HFFc6 (cell line): ENCODE measurements at places on chromosomes 13 and 19. TPM values are rescaled to one million over a fixed set of nuclear protein-coding genes. Genes with fewer than 3 reads are reported as not detected.
A peak's percentile ranks its signal among the peaks of the same experiment; 100 is the strongest.

The FCHO1 gene
- total RNA-seq = 0.31 to 0.67 TPM (median 0.54 TPM) in 3 replicates

The ZNF98 gene
- total RNA-seq = not detected in 2 replicates

DNA sequence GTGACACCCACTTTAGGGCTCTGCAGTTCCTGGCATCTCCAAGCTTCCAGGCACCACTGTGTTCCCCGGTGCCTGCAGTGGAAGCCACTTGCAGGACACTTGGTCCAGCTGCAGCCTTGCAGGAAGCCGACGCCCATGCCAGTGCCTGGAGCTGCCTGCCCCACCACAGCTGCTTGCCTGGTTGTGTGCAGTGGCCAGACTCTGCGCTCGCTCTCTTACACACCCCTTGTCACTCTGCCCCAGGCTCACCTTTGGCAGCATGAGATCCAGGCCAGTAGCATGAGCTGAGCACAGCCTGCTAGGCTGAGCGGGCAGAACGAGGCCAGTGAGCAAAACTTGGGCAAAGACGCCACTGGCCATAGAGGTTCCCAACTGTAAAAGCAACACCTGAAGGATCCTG, 57.7 kb downstream of the SLITRK1 start:
- no peak overlapping the region for H3K27ac ChIP-seq
- no peaks in the 10 kb centered on the region for H3K27me3 ChIP-seq
- no peaks in the 10 kb centered on the region; the same call in 1 of the 2 replicates for H3K36me3 ChIP-seq
- no peak overlapping the region for H3K4me3 ChIP-seq
- DNase-seq = no peak
- peaks cover 49% of the 10 kb centered on the region for H3K4me1 ChIP-seq

The NTF4 gene
- total RNA-seq = 1.5 TPM in 1 of 2 replicates, not detected in the other

The ZNF836 gene
- 4.6 to 6.4 TPM (median 5.4 TPM) in 3 replicates for total RNA-seq

- no peaks in the 10 kb centered on the region for H3K36me3 ChIP-seq
- H3K27ac ChIP-seq = no peak overlapping the region
- no peak overlapping the region for H3K4me3 ChIP-seq
- H3K4me1 ChIP-seq = no peaks in the 10 kb centered on the region
- peaks cover 44% of the 10 kb centered on the region for H3K27me3 ChIP-seq
Observed at GRCh38 chr13:78594456-78594975, 8.8 kb downstream of the POU4F1 start.

DNA sequence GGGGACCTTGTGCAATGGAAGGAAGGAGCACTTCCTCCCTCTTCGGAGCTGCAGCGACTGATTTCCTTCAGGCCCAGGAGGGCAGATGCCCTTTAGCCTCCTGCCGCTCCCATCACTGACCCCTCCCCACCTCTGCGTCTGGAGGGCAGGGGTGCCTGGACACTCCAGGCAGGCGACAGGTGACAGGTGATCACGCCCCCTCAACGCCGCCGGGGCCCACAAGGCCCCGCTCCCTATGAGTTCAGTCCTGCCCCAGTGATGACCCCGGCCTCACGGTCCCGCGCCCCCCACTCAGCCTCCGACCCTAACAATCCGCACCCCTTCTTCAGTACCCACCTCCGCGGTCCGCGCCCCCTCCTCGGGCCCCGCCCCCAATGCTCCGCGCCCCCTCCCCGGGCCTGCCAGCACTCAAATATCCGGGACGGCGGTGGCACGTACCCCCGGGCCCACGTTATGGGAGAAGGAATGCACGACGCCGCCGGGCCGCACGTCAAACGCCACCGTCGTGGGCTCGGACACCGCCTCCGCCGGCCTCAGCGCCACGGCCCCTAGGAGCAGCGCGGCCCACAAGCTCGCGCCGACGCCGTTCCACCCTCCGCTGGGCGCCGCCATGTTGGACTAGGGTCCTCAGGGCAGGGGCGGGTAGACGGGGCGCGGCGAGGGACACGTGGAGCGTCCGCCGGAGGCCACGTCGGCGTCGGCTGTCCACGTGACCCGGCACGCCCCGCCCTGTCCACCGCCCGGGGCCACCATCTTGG, at the start of gene MYDGF:
Gene MYDGF, minus strand, starts transcription at position 620 of the 758 bp plus-strand sequence. Its CDS starts 8 bp downstream, at position 612.
- H3K36me3 ChIP-seq = peaks cover 15% of the 10 kb centered on the region
- peak within 1 kb of the TSS; percentile 95 for H3K4me3 ChIP-seq
- peak within 1 kb of the TSS; percentile 86 for H3K27ac ChIP-seq
- peak; percentile 83 for DNase-seq

The NR1H2 gene
- 67.4 to 72.3 TPM (median 72.0 TPM) in 3 replicates for total RNA-seq

The SLAIN1 gene
- total RNA-seq = 0.56 TPM in 1 of 3 replicates, not detected in the others

DNA sequence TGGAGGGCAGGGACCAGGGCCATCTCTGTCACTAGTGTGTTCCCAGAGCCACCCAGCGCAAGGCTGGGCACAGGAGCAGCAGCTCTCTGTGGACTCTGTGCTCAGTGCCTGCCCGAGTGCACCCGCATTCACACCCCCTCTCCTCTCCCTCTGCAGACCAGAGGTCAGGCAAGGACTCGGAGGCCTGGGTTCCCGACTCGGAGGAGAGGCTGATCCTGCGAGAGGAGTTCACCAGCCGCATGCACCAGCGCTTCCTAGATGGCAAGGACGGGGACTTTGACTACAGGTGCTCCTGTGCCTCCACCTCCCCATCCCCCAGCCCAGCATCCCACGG, 10.2 kb downstream of the CCDC97 start:
- H3K4me1 ChIP-seq = peaks cover 50% of the 10 kb centered on the region
- no peak overlapping the region for H3K4me3 ChIP-seq
- peaks cover 45% of the 10 kb centered on the region for H3K36me3 ChIP-seq
- no peak overlapping the region for H3K27ac ChIP-seq
- no peak for DNase-seq

DNA sequence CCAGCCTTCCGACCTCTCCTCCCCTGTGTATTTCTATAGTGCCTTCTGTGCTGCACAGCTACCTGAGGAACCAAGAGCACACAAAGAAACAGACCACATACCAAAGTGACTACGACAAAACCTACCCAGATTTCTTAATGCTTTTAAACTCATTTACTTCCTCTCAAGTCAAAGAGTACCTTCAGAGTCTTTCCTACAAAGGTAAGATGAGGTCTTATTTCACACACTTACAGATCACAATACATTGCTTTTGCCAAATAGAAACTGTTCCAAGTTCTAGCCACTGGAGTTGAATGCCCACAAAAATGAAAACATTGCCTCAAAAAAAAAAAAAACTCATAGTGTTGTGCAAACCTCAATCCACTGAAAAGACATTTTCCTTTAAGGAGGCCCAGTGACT, 36.4 kb downstream of the TEX26 start:
- H3K27me3 ChIP-seq = peaks cover 8% of the 10 kb centered on the region
- DNase-seq = no peak
- no peak overlapping the region for H3K27ac ChIP-seq
- no peaks in the 10 kb centered on the region for H3K36me3 ChIP-seq

- no peak for DNase-seq
- no peaks in the 10 kb centered on the region for H3K4me1 ChIP-seq
- H3K36me3 ChIP-seq = no peaks in the 10 kb centered on the region; the same call in 1 of the 2 replicates
- no peak overlapping the region for H3K27ac ChIP-seq
- peaks cover 1% of the 10 kb centered on the region for H3K27me3 ChIP-seq
Observed at GRCh38 chr13:61664801-61665705, 249.4 kb upstream of the PCDH20 start.

The SELENOV gene
- not detected in 3 replicates for total RNA-seq

The IGLON5 gene
- not detected in 3 replicates for total RNA-seq

- H3K4me3 ChIP-seq = peak overlapping the region; percentile 44; the same call in 1 of the 2 replicates
- no peak for DNase-seq
- no peaks in the 10 kb centered on the region for H3K27me3 ChIP-seq
- peaks cover 29% of the 10 kb centered on the region; the same call in 1 of the 2 replicates for H3K4me1 ChIP-seq
- H3K27ac ChIP-seq = peak overlapping the region; percentile 32; the same call in 1 of the 2 replicates
Observed at GRCh38 chr13:105008604-105009003, 1526.9 kb downstream of the EFNB2 start.

DNA sequence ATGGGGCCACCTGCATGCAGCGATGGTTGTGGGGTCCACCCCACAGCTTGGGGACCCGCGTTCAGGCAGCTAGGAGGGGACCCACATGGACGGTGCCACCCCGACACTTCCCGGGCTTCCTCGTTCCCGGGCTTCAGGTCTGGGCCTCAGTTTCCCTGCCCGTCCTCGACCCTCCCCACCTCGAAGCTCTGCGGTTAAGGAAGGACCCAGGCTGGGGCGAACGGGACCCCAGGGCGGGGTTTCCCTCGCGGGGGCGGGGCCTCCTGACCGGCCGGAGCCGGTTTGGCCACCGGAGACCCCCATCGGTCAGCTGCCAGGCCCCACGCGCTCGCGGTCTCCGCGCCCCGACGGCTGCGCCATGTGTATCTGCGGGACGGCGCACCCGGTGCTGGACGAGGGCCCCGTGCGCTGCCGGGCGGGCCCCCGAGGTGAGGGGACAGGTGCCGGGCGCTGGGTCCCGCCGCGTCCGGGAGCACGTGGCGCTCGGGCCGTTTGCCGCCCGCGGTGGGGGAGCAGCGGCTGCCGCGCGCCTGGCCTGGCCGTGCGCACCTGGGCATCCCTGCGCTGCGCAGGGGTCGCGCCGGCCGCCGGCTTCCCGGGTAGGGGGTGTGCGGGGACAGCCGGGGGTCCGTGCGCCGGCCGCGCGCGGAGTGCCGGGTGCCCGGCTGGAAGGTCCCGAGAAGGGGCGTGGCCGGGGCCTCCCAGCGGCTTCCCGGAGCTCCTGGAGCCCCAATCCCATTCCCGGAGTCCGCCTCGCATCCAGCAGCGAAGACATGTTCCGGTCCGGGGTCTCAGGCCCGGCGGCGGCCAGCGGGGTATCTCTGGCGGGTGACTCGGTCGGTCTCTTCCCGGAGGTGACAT, 4.2 kb downstream of the ARHGAP45 start:
- H3K4me1 ChIP-seq = peaks cover 13% of the 10 kb centered on the region
- no peaks in the 10 kb centered on the region for H3K36me3 ChIP-seq
- H3K4me3 ChIP-seq = peak overlapping the region; percentile 21
- H3K27me3 ChIP-seq = peaks cover 19% of the 10 kb centered on the region

GRCh38 chr19:58450856-58451357, 515 bp upstream of the ZNF324B start:
- H3K36me3 ChIP-seq = peaks cover 27% of the 10 kb centered on the region
- H3K4me3 ChIP-seq = peak overlapping the region; percentile 88
- no peak for DNase-seq
- peaks cover 7% of the 10 kb centered on the region for H3K27me3 ChIP-seq
- peak overlapping the region; percentile 48; the same call in 1 of the 2 replicates for H3K27ac ChIP-seq

The DIRAS1 gene
- 12.6 and 18.8 TPM in 2 replicates for total RNA-seq

DNA sequence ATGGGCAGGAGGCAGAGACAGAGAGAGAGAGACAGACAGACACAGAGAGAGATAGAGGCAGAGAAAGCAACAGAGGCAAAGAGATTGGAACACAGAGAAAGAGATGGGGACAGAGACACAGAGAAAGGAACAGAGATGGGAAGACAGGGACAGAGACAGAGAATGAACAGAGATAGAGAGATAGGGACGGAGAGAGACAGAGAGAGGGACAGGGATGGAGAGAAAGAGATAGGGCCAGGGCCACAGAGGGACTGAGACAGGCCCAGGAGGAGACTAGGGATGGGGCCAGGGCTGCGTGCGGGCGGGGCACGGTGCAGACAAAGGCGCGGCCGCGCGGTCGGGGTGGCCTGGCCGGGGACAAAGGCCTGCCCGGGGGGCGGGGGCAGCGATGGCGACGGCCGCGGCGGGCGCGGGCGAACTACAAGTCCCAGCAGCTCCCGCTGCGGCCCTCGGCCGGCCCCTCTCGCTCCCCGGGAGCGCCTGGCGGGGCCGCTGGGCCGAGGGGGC, at the start of gene ZNF358:
Gene ZNF358, plus strand, starts transcription at position 459 of the 507 bp plus-strand sequence. CDS start 3,140 bp downstream, outside the sequence.
- peaks cover 5% of the 10 kb centered on the region; the same call in 1 of the 2 replicates for H3K36me3 ChIP-seq
- peaks cover 1% of the 10 kb centered on the region; the same call in 1 of the 2 replicates for H3K27me3 ChIP-seq
- DNase-seq = no peak
- H3K4me1 ChIP-seq = peaks cover 41% of the 10 kb centered on the region
- peak within 1 kb of the TSS; percentile 90 for H3K4me3 ChIP-seq

The INSR gene
- 2.1 to 5.5 TPM (median 4.3 TPM) in 3 replicates for total RNA-seq

The SIGLEC10 gene
- total RNA-seq = not detected in 2 replicates

The ZNF491 gene
- 1.5 to 1.8 TPM (median 1.7 TPM) in 3 replicates for total RNA-seq

The CEACAM8 gene
- not detected in 3 replicates for total RNA-seq

GRCh38 chr13:28505543-28506135, 10.7 kb upstream of the FLT1 start:
- no peak overlapping the region for H3K4me3 ChIP-seq
- H3K27ac ChIP-seq = no peak overlapping the region
- H3K27me3 ChIP-seq = no peaks in the 10 kb centered on the region; the same call in 1 of the 2 replicates
- peaks cover 28% of the 10 kb centered on the region for H3K4me1 ChIP-seq
- no peak for DNase-seq

- H3K27me3 ChIP-seq = peaks cover 3% of the 10 kb centered on the region; the same call in 1 of the 2 replicates
- H3K27ac ChIP-seq = no peak overlapping the region
- H3K4me1 ChIP-seq = no peaks in the 10 kb centered on the region
- H3K4me3 ChIP-seq = no peak overlapping the region
Observed at GRCh38 chr13:53074114-53074513, 45.5 kb downstream of the OLFM4 start.

- DNase-seq = no peak
- H3K27me3 ChIP-seq = no peaks in the 10 kb centered on the region; the same call in 1 of the 2 replicates
- peaks cover 19% of the 10 kb centered on the region for H3K36me3 ChIP-seq
- H3K27ac ChIP-seq = no peak overlapping the region
Observed at GRCh38 chr13:26568132-26568815, 10.8 kb downstream of the WASF3 start.

The FOXO1 gene
- 0.64 to 1.1 TPM (median 0.72 TPM) in 3 replicates for total RNA-seq

GRCh38 chr13:60227158-60227557, 63.4 kb upstream of the DIAPH3 start:
- no peak for DNase-seq
- H3K4me1 ChIP-seq = peaks cover 15% of the 10 kb centered on the region; the same call in 1 of the 2 replicates
- no peak overlapping the region for H3K4me3 ChIP-seq
